ENCODE measurements at places on chromosomes 12 and 14.

DNA sequence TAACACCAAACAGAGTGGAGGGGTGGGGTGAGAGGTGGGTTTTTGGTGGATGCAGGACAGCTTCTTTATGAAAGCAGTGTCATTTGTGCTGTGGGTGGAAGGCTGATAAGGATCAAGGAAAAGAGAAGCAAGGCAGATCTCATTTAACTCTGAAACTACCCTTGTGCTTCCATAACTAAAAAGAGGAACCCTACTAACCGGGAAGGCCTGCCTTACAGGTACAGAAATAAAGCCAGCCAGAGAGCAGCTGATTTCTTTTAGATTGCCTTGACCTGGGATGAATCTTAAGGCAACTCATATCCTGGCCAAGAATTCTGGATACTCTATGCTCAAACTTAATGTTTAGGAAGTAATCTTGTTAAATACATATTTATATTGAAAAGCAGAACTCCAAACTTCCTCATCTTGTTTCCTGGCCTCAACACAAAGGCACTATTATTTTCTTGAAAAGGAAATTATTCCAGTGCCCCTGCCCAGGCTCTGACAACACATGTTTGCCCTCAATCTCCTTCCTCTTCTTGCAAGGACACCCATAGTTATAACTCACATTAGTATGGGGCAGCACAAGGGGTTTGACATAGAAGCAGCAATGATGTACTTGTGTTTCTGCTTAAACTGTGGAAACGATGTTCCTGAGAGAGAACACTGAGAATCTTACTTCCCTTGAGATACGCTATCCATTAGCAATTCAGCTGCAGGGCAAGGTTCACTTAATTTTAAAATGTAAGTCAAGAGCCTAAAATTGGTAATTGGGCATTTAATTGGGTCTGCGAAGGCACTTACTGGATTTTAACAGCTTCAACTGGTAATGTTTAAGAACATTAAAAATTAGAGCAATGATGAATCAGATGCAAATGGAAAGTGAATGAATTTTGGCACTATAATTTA is 173.7 kb downstream of the STXBP6 start:
- no peaks in the 10 kb centered on the region for H3K36me3 ChIP-seq
- H3K27ac ChIP-seq: no peak overlapping the region
- no peak overlapping the region for H3K4me3 ChIP-seq
- H3K4me1 ChIP-seq: no peaks in the 10 kb centered on the region
- no peak for DNase-seq

GRCh38 chr12:58576916-58577315 is 343.4 kb downstream of the LRIG3 start:
- no peaks in the 10 kb centered on the region for H3K36me3 ChIP-seq
- no peaks in the 10 kb centered on the region for H3K4me1 ChIP-seq
- no peaks in the 10 kb centered on the region for H3K27me3 ChIP-seq
- no peak overlapping the region for H3K27ac ChIP-seq
- no peak for DNase-seq

DNA sequence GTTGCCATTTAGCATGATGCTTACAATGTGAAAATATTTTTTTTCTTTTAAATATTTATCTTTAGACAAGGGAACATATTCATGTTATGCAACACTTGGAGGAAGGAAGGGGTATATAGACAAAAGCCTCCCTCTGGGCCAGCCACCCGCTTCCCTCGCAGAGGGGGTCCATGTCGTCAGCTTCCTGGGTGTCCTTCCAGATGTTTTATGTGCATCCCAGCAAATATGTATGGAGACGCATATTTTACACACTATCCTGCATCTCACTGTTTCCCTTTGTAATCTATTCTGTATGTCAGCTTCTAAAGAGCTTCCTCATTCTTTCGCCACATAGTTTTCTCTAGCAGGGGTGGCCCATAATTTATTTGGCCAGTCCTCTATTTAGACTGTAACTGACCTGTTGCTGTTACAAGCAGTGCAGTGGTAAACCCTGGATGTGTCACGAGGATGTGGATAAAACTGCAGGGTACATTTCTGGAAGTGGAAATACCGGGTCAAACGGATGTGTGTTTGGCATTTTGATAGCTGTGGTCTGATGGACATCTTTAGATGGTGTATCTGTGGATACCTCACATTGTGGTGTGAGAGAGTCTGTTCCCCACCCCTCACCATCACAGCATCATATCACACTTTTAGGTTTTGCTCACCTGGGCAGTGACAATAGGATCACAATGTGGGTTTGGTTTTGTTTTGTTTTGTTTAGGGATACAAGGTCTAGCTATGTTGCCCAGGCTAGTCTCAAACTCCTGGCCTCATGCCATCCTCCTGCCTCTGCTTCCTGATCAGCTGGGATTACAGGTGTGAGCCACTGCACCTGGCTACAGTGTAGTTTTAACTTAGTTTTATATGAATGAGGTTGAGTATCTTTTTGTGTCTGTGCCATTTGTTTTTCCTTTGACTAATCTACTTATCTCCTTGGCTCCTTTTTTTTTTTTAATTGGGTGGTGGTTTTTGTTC is 31.6 kb downstream of the FAM222A start:
- no peak overlapping the region for H3K4me3 ChIP-seq
- no peak for DNase-seq

DNA sequence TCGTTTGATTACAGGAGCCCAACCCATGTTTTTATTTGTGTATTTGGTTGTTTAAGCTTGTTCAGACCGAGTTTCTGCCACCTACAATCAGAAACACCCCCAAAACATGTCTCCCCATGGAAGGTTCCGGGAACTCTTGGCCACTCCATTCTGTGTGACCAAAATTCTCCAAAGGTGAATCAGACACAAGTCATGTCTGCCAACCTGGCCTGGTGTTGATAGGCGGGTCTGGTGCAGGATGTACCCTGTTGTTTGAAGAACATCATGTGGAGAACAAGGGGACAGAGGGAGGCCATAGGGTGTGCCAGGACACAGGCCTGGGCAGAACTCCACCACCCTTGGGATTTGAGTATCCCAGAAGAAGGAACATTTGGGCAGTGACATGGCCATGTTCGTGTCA is 147.1 kb upstream of the MYL2 start:
- no peak overlapping the region for H3K4me3 ChIP-seq
- no peaks in the 10 kb centered on the region for H3K36me3 ChIP-seq
- no peaks in the 10 kb centered on the region for H3K4me1 ChIP-seq
- no peak for DNase-seq
- H3K27me3 ChIP-seq: peaks cover 10% of the 10 kb centered on the region

- H3K36me3 ChIP-seq: peaks cover 37% of the 10 kb centered on the region
- no peaks in the 10 kb centered on the region for H3K27me3 ChIP-seq
- peaks cover 16% of the 10 kb centered on the region for H3K4me1 ChIP-seq
- H3K4me3 ChIP-seq: no peak overlapping the region
- DNase-seq: no peak
- H3K27ac ChIP-seq: peak overlapping the region; percentile 56
Measured at GRCh38 chr12:89494411-89495231, 30.0 kb downstream of the GALNT4 start.
